ENCODE measurements at places on chromosomes 16 and 17.

DNA sequence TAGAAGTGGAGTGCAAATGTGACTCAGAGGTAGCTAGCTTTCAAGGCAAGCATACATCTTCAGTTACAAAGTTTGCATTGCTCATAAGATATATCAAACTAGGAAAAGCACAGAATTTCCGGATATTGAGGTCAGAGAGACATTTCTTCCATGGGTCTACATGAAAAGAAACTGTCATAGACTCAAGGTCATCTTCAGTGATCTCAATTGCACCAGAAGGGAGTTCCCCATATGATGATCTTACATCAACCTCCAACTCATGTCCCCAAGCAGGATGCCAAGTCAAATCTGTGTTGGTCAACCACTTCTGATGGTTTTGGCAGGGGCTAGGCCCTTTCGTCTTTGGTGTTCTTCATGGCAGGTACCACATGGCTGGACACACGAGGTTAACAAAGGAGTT, 459.9 kb upstream of the MAF start:
- no peak for DNase-seq

DNA sequence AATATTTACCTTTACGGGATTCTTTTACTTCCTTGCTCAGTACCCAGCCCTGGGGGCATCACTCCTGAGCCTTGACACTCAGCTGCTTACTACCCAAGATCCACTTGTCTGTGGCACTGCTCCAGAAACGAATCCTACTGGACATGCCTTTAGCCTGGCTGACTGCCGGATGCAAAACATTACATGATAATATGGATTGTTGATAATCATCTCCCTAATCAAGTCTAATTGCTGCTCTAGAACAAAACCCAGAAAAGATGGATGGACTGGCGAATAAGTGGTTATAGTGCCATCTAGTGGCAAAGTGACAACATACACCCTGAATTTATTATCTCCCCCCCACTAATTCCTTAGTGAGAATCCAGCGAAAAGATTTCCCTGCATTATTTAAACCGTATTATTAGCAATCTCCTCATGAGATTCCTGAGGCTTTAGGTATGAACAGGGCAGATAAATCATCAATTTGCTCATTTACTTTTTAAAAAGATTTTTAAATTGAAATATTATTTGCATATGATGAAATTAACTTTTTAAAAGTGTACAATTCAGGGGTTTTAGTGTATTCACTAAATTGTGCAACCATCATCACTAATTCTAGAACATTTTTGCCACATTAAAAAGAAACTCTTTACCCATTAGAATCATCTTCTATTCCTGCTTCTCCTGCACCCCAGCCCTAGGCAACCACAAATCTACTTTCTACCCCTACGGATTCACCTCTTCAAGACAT, 61.6 kb downstream of the RGS9 start:
- peak; percentile 48 for DNase-seq

- no peak for DNase-seq
These were observed 20.9 kb downstream of the CCDC182 start for GRCh38 chr17:57724026-57724728.

- no peak for DNase-seq
These were observed 49.1 kb upstream of the SLC25A19 start for GRCh38 chr17:75338335-75338734.

DNA sequence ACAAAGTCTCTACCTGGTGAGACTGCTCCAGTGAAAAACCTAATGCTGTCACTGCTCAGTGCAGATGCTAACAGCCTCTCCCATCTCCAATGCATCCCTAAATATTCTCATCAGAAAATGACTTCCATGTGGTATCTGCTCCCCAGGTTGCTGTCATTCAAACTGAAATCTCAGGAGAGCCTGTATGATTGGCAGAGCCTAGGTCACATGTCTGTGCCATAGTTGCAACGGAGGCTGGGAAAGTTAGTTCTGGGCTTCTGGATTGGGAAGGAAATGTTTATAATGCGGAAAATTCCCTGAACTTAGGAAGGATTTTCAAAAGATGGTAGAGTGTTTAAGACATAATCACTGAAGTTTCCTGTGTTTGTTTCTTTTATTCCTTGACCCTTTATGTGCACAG, 206.4 kb upstream of the ZKSCAN2 start:
- no peak for DNase-seq

GRCh38 chr16:3060339-3061127, 4.9 kb upstream of the IL32 start:
- no peak for DNase-seq

- DNase-seq: peak; percentile 98
These were observed 23.0 kb upstream of the CDR2 start for GRCh38 chr16:22397464-22397863.

GRCh38 chr17:57970710-57971109, 15.5 kb upstream of the CUEDC1 start:
- DNase-seq: peak; percentile 70

DNA sequence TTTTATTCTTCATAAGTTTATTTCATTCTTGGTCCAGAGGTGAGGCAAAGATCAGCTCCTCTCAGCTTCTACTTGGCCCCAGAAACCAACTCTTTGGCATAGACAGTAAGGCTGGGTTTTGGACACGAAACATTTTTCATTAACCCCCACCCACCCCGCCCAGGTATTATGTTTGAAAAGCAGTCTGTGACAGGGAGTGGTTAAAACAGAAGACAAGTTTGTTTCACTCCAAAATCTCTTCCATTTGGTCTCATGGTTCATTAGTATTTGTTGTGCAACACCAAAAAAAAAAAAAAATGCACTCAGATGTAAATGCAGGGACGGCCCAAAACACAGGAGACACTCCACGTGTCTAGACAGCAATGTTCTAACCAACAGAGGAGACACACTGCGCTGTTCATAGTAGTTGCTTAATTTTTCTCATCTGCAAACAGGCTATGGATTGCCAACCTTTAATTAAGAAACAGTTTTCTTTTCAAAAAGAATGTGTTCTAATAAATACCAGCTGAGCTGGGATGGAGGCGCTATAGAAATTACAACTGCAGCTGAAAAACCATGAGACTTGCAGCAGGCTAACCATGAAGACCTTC, 39.8 kb upstream of the MMP2 start:
- peak; percentile 67 for DNase-seq

- no peak for DNase-seq
These were observed 456.3 kb upstream of the ERCC4 start for GRCh38 chr16:13463619-13464018.

DNA sequence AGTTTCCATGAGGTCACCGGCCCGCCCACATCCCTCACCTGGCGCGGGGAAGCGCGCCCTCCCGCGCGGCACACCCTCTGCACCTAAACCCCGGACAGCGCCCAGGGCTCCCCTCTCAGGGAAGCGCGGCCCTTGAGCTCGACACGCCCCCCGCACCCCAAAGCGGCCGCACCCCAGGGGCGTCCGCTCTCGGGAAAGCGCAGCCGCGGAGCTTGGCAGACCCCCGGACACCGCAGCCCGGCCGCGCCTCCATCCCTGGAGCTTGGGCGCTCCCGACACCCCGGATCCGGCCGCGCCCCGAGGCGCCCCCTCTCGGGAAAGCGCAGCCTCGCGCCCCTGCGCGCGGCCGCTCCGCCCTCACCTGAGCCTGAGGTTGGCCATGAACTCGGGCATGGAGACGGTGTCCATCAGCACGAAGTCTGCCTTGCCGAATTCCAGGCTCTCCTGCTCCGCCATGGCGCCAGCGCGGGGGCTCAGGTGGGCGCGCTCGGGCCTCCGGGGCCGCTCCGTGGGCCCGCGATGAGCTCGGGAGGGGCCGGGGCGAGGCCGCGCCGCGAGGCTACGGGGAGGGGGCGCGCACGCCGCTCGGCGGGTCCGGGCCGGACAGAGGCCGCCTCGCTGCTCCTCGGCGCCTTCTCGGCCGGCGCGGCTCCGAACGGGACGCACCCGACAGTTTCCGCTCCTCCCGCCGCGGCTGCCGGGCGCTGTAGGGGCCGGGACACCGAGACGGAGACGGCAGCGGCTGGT, at the start of gene MYO1D:
MYO1D (minus strand) TSS at position 708 of the 747 bp plus-strand sequence; CDS start at position 456, 252 bp downstream.
- DNase-seq: no peak

DNA sequence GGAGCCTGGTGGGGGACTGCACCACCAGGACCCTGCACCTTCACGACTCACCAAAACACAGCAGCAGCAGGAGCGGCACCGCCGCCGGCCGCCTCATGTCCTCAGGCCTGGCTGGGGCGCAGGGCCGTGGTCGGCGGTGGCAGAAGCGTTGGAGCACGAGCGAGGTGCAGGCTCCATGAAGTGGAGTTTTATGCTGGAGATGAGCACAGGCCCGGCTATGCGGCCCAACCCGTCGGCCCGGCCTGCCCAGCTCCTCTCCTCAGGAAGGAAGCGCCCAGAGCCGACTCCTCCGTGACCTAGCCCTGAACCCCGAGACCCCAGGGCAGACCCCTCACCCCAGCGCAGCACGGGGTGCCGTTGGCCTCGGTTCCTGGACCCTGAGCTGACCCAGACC, at the start of gene PRSS27:
PRSS27 (minus strand) TSS at position 161 of the 394 bp plus-strand sequence; CDS start at position 97, 64 bp downstream.
- DNase-seq: no peak

DNA sequence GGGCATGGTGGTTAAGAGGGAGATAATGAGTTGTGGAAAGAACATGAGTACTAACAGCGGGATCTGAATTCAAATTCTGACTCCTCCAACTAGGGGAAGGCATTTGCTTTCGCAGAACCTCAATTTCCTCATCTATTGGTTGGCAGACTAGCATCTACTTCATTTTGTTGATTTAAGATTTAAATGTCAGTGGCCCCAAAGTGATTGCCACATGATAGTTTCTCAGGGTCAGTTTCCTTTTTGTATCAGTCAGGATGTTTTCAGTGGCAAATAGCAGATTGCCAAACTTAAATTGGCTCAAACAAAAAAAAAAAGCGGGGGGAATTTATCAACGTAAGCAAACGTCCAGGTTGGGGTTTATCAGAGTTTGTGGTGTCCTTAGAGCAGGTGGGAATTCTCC, 25.1 kb upstream of the NOS2 start:
- no peak for DNase-seq

DNA sequence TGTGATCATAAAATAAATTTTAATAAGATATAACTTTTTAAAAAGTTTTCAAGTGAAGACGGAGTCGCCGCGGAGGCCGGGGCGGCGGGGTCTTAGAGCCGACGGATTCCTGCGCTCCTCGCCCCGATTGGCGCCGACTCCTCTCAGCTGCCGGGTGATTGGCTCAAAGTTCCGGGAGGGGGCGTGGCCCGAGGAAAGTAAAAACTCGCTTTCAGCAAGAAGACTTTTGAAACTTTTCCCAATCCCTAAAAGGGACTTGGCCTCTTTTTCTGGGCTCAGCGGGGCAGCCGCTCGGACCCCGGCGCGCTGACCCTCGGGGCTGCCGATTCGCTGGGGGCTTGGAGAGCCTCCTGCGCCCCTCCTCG, at the start of gene FOXC2:
FOXC2 (plus strand) TSS at position 229 of the 365 bp plus-strand sequence. CDS start 507 bp downstream, outside the sequence.
- peak; percentile 96 for DNase-seq

GRCh38 chr16:13186813-13187212, 285.4 kb downstream of the SHISA9 start:
- DNase-seq: no peak

DNA sequence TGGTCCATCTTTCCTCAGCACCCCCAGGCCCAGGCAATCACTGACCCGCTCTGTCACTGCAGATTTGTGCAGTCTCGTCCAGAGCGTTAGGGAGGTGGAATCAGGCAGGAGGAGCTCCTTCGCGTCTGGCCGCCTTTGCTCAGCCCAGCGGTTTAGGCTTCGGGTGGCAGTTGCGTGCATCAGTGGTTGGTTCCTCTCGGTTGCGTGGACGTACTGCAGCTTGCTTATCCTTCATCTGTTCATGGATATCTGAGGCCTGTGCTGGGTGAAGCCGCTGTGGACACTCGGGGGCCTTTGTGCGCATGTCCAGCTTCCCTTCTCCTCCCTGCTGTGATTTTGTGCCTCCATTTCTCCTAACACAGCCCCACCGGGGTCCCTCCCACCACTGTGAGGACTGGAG, 4.7 kb upstream of the P2RX1 start:
- DNase-seq: no peak
